Activated CD4-positive, alpha-beta T cell treated with anti-CD3 and anti-CD28 coated beads, Interleukin-2, Interleukin-6, amounts not matched to agents 100 ng/mL and 50 ng/mL, durations not matched to agents 16 hours and 8 hours (primary cell): ENCODE measurements at places on chromosomes 5 and 9.

DNA sequence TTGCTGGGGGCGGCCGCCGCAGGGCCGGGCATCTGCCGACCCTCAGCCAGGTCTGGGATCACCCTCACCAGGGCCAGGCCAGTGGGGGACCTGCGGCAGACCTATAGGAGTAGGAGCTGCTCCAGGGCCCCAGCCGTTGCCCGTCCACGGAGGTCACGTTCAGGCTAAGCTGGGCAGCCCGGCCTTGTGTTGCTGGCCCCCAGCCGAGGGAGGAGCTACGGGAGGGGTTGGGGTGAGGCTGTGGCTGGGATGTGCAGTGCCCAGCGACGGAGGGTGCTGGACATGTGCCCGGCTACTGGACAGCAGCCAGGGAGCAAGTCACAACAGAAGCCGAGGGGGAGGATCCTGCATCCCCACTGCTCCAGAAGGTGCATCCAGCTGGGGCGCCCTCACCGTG is 39.6 kb upstream of the SLC6A19 start:
- no peak for DNase-seq

GRCh38 chr5:68946728-68947127 is 147.1 kb upstream of the SLC30A5 start:
- no peak for DNase-seq

DNA sequence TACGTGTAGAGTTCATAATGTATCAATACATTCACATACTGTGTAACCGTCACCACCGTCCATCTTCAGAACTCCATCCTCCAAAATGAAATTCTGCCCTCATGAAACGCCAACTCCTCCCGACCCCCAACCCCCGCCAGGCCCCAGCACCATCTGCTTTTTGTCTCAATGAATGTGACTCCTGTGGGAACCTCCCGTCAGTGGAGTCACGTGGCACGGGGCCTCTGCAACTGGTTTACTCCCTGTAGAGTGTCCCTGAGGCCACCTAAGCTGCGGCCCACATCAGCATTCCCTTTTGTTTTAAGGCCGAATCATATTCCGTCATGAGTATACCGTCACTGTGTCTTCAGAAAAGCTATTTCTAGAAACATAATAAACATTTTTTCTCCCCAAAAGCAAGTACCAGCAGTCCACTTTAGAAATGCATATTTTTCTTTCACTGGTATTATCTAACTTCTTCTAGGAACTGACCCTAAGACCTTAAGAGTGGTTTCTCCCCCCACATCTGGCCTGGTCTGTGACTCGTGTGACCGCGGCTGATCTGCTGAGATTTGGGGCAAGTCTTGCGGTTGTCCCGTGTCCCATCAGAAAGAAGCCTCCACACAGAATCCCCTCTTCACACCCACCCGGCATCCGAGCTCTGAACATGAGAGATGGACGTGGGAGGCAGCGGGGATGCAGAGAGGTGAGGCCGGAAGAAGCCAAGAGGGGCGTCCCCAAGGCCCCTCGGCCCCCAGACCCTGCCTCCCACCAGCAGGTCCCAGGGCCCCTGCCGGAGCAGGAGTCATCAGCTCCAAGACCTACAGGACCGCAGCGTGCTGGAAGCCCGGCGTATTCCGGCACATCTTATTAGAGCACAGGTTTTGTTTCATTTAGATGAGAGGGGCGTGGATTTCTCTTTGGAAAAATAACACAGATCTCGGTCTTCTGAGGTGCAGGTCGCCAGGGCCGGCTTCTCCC is 38.3 kb downstream of the SLC6A3 start:
- no peak for DNase-seq

DNA sequence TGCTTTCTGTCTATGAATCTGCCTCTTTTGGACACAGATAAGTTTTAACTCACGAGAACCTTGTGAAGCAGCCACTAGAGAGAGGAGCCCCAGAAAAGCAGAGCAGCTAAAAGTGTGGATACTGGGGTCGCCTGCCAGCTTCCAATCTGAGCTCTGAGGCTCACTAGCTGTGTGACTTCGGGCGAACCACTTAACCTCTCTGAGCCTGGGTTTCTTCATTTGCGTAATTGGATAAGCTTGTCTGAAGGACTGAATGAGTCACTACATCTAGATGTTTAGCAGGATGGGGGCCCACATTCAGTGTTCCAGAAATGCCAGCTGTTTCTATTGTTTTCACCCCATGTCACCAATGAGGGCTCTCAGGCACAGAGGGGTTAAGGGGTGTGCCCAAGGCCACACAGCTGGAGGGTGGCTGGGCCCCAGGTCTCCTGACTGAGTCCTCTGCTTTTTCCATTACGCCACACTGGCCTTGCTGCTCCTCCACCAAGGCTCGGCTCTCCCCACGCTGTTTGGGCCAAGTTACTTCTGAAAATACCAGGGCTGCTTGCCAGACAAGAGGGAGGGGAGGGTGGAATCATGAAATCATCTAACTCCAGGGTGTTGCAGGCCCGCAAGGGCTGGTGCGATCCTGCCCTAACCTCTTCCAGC is 36.2 kb downstream of the SH3PXD2B start:
- DNase-seq, result no peak

DNA sequence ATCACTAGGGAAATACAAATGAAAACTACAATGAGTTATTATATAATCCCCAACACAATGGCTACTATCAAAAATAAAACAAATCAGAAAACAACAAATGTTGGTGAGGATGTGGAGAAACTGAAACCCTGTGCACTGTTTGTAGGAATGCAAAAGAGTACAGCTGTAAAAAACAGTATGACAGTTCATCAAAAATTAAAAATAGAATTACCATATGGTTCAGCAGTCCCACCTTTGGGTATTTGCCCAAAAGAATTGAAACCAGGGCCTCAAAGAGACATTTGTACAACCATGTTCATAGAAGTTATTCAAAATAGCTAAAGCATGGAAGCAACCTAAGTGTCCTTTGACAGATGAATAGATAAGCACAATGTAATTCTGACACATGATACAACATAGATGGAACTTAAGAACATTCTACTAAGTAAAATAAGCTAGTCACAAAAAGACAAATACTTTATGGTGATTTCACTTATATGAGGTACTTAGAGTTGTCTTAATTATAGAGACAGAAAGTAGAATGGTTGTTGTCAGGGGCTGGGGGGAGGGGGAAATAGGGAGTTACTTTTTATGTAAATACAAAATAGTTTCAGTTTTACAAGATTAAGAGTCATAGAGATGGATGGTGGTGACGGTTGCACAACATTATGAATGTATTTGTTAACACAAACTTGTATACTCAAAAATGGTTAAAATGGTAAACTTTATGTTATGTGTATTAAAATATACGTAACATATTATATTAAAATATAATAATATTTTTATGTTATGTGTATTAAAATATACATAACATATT is 102.8 kb downstream of the KCTD16 start:
- no peak for DNase-seq

DNA sequence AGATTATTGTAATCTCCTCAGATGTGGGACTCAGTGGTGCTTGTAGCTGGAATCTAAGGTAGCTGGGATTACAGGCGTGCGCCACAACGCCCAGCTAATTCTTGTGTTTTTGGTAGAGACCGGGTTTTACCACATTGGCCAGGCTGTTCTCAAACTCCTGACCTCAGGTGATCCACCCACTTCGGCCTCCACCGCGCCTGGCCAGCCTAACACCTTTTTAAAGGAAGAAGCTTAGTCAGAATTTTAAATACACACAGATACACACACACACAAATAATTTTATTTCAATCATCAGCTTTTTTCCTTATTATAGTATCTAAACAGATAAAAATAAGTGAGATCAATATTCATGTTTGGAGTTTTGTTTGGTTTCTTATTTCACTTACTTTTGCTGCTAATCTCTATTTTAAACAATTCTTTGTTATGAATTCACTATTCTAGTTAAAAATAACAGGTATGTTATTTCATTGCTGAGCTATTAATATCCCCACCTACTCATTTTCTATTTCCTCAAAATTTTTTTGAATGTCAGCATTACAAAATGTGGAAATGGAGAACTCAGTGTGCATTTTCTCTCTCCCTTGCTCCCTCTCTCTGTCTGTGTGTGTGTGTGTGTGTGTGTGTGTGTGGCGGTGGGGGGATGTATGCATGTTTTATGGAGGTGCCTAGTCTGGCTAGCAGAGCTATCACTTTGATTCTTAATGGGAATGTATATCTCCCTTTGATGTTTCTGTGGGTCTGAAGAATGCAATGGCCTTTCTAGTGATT is 960.6 kb upstream of the DMAC1 start:
- no peak for DNase-seq

DNA sequence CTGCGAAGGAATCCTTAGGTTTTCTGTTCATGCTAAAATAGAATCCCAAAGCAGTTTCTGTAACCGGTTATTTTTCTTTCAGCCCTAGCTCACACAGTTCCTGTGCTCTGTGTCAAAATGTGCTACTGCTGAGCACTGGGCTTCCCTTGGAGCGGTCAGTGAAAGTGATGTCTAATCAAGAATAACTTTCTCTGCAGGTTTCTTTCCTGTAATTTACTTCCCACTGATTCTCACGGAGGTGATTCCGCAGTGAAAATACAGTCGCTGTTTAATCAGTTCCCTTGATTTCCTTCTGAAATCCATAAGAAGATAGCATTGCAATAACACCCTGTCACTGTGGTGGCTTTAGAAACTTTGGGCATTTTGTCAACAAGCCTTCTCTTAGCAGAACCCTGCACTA is 112.0 kb upstream of the ISL1 start:
- no peak for DNase-seq

- no peak for DNase-seq
Measured at GRCh38 chr9:99459919-99460318, 237.8 kb downstream of the SEC61B start.

DNA sequence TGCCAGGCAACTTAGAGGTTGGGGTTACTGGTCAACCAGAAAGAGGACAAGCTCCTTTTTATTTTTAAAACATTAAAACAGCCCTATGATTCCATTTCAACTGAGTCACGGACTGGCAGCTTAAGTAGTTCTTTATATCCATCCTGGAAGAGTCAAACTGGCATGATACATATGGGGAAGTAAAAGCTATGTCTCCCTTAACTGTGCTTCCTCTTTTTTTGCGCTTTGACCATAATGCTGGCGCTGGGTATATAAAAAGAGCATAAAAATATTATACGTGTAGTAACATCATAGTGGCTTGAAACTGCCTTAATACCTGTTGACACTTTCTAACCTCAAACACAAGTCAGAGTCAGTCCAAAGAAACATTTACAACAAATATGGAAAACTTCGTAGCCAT is 274.4 kb downstream of the CSNK1G3 start:
- DNase-seq, result no peak

DNA sequence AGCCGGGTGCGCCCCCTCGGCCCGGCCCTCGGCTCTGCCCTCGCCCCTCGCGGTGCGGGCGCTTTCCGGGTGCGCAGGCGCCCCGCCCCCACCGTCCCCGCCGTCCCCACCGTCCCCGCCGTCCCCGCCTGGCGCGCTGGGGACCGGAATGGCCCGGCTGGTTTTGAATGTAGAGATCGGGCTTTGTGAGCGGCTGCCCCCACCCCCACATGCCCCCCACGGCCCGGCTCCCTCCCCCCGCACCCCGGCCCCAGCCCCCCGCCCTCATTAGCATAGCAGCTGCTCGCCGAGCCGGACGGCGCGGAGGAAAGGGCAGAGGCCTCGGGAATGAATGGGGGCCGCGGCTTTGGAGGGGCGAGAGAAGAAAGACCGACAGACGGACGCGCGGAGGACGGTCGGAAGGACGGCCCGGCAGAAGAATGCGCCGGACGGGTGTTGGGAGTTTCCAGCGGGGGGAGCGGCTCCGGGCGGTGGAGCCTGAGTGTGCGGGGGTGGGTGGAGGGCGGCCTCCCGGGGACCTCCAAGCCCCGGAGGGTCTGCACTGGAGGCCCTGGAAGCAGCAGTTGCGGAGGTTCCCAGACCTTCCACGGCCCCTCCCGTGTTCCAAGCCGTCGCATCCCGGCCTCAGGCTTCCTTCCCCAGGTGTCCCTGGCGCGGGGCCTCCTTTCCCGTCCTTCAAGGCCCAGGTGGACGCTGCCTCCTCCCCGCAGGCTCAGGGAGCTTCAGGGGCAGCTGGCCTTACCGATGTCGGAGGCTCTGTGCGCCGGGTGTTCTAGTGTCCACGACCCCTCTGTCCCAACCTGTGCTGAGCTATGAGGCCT is 6.0 kb downstream of the NRARP start:
- no peak for DNase-seq

GRCh38 chr9:95720496-95720895 is 155.0 kb upstream of the ERCC6L2 start:
- no peak for DNase-seq

- peak; percentile 72 for DNase-seq
Measured at GRCh38 chr9:127778280-127779135, at the start of gene SH2D3C. Gene SH2D3C (minus strand): TSS chr9:127778666. CDS start chr9:127778627, 39 bp downstream.

DNA sequence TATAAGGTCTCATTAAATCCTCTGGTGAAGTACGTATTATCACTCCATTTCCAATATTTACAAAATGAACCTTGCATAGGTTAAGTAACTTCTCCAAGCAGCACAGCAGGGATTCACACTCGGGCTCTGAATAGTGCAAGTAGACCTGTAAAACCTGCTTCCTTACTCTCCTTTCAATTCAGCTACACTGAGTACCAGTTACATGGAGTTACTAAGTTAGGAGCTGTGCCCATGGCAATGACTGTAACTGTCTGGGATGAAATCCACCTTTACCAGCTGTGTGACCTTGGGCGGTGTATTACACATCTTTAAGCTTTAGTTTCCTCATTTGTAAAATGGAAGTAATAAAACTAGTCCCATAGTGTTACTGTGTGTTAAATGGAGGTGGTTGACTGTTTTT is 15.9 kb upstream of the MOB3B start:
- no peak for DNase-seq
